ENCODE measurements at places on chromosomes 4 and X.

DNA sequence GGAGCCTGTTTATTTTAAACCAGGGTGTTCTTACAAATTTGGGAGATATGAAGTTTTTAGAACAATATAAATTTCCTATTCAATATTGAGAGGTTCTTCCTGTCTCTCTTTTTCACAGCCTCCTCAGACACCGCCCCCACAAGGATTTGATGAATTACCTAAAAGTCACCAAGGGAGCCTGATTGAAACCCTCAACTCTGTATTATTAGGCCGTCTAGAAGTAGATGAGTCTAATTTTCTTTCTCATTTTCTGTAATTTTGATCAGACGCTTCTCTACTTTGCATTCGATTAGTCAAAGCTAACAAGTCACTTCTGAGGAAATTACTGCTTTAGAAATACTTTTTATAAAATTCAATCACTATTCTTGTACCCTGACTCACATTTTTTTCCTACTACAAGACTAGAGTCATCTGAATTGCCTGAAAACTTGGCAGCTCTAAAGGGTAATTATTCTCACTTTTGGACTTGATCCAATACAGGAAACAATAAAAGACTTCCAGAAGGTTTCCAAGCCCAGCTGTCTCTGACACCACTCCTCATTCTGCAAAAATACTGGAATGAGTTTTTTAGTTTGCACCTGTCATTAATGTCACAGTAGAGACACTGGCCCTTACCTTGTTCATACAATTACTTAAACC is 111.2 kb downstream of the ELOVL6 start:
- no peak for DNase-seq

DNA sequence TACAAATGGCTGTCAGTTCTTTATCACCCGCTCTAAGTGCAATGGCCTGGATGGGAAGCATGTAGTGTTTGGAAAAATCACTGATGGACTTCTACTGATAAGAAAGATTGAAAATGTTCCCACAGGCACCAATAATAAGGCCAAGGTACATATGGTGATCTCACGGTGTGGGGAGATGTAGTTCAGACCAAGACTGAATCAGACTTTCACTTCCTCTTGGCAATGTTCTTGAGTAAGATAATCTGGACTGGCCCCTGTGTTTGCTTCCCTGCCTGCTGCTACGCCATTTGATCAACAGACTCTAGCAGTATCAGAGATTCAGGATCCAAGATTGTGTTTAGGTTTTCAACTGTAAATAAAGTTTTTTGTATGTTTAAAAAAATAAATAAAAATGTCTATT is 682.2 kb upstream of the AMOT start:
- DNase-seq, result no peak

- DNase-seq, result no peak
Measured at GRCh38 chr4:123092586-123092985, 170.2 kb upstream of the NUDT6 start.

DNA sequence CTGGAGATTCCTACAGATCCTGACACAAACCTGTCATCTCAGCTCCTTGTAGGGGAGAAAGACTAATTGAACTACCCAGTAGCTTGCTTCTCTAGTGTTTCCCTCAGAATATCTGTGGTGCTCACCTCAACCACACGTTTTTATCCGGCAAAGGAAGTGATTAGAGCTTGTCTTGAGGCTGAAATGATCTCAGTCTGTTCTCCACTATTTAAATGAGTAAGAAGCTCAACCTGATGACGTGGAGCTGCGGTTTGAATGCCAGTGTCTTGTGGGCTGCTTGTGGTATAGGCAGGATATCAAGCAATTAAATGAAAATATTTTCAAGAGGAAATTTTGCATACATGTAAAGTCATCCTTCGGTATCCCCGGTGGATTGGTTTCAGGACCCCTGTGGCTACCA is 270.2 kb downstream of the TLL1 start:
- DNase-seq, result no peak

GRCh38 chrX:153450949-153451277 is 5.1 kb upstream of the TREX2 start:
- DNase-seq, result no peak

DNA sequence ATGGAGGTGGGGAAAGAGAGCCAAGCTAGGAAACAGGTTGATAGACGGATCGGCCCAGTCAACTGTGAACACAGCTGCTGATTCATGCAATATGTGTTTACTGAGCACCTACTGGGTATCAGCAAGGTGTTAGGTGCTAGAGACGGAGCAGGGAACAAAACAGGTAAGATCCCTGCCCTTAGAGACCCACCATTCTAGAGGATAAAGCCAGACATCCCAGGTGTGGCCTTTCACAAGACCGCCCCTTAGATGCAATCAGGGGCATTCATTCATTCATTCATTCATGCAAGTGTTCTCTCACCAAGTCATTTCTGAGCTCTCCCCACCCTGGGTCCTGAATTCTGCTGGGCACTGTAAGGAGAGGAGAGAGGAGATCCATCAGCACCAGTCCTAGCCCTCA is 20.2 kb upstream of the MTM1 start:
- DNase-seq, result no peak

GRCh38 chr4:183987987-183988392 is 82.9 kb downstream of the STOX2 start:
- DNase-seq, result no peak

- DNase-seq, result no peak
Measured at GRCh38 chr4:110702326-110702725, 79.4 kb upstream of the PITX2 start.

GRCh38 chr4:119271361-119272085 is 50.4 kb downstream of the FABP2 start:
- DNase-seq, result no peak

- no peak for DNase-seq
Measured at GRCh38 chr4:71288875-71289274, 49.9 kb upstream of the SLC4A4 start.

GRCh38 chrX:32016195-32016594 is 944.4 kb upstream of the FTHL17 start:
- no peak for DNase-seq

DNA sequence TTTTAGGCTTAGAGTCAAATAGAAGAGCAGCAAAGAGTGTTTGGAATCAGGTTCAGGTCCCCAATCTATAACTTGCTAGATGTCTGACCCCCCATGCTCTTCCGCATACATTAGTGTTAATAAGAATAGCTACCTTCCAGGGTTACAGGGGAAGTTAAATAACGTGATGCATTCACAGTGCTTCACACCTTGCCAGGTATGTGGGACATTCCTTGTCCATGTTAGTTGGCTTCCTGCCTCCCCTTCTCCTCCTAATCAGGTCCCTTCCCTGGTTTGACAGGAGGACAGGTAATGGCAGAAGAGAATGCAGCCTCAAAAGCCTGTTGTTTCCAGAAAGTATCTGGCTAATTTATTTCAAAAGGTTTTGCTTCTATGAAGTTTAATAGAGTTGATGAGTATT is 248.7 kb downstream of the MID1IP1 start:
- DNase-seq, result no peak

DNA sequence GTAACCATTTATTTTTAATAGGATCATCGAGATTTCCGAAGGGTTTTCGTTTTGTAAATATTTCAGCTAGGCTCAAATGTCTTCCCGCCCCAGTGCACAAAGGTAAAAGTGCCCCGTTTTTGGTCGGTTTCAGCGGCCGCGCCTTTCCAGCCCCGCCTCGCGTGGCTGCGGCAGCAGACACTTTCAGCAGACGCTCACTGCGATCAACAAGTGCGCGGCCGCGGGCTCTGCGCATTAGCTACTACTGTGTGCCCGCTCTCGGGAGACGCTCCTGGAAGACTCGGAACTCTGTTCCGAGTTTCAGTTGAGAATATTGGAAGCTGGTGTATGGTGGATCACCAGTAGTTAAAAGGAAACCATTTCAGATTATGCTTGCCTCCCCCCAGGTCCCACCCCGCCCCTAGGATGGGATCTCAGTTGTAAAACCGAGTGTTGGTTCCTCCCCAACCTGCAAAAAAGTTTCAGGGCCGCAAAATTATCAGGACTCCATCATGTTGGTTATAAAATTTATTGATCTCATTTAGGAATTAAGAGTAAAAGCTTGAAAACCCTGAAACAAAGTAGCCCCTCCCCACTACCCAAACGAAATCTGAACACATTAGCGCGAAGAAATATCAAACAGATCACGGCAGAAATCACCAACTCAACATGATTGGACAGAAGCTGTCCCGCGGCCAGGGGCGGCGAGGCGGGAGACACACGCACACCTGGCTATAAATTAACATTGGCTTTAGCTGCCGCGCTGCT is 2.2 kb downstream of the SOX3 start:
- DNase-seq, result no peak

GRCh38 chr4:145234091-145234706 is 53.8 kb upstream of the OTUD4 start:
- peak; percentile 4 for DNase-seq

DNA sequence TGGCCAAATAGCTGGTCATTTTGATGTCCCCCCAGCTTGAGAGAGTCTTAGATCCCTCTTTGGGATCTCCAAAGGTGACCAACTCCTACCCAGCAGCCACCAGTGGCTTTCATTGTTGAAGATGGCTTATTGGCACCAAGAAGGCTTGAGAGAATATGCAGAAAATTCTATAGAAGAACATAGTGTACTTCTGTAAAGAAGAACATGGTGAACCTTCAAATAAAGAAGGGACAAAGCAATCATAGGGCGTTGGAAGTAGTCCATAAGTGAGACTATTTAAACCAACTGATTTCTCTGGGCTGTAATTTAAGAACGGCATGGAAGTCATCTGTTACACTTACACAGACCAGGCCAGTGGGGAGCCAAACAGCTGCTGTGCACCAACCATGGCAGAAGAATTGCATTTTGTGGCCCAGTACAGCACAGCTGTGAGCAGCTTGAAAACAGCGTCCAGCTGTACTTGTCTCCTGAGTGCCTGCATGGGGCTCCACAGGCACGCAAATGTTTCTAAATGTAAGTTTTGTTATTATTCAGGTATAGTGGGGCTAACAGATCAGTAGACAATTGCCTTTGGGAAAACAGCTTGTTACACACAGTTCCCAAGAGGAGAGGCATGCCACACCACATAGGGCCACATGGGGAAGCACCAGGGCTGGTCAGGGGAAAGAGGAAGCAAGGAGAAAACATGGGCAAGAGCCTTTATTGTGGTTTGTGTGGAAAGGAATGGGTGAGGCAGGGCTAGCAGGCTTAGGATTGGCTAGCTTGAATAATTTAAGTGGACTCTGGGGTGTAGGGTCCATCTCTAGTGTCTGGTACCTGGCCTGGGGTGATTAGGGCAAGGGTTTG is 125.0 kb downstream of the ARHGAP6 start:
- DNase-seq, result no peak

- no peak for DNase-seq
Measured at GRCh38 chrX:10159145-10159468, 2.3 kb downstream of the CLCN4 start.

DNA sequence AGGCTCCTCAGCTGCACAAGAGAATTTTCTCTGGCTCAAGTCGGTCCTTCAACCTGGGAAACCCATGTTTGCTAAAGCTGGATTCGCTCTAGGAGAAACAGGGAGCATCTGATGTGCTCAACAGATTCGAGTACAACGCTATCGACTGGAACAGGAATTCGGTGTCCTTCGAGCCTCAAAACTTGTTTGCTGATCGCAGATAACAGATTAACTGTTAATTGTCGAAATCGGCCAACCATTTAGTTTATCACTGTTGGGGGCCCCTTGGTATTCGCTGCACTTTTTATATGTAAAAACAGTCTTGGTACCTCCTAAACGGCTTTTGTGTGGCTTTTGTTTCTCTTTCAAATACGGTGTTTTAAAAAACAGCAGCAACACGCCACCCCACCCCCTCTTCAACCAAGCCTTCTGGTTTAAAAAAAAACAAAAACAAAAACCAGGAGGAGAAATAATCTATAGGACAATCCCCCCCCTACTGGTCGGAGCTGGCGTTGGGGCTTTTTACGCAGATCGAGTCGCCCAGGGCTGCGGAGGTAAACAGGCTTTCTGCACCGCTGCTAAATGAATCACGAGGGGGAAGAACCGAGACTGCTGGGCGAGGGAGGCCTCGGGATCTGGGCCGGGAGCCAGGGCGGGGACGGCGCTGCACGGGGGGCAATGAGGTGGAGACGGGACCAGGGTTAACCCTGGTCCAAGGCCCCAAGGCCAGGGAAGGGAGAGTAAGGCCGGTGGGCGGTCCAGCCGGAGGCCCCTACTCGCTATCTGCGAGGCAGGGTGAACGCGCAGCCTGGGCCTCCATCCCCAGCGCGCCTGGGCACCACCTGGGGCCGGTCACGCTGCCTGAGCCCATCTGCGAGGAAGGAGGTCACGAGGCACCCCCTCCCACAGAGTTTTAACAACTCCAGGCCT is 71.7 kb upstream of the BCOR start:
- DNase-seq, result peak; percentile 68

- DNase-seq, result no peak
Measured at GRCh38 chr4:67550451-67550850, 5.1 kb upstream of the CENPC start.

DNA sequence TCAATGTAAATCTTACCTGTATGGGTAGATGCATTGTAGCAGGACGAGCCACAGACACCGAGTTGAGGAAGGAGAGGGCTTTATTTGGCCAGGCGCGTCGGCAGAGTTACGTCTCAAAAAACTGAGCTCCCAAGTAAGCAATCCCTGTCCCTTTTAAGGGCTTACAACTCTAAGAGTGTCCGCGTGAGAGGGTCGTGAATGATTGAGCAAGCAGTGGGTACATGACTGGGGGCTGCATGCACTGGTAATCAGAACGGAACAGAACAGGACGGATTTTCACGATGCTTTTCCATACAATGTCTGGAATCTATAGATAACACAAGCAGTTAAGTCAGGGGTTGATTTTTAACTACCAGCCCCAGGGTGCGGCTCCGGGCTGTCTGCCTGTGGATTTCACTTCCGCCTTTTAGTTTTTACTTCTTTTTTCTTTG is 524.9 kb upstream of the HTR2C start:
- DNase-seq, result no peak

GRCh38 chrX:39156051-39156450 is 354.8 kb downstream of the MID1IP1 start:
- no peak for DNase-seq

- DNase-seq, result no peak
Measured at GRCh38 chr4:75919920-75920319, 17.7 kb upstream of the PPEF2 start.

DNA sequence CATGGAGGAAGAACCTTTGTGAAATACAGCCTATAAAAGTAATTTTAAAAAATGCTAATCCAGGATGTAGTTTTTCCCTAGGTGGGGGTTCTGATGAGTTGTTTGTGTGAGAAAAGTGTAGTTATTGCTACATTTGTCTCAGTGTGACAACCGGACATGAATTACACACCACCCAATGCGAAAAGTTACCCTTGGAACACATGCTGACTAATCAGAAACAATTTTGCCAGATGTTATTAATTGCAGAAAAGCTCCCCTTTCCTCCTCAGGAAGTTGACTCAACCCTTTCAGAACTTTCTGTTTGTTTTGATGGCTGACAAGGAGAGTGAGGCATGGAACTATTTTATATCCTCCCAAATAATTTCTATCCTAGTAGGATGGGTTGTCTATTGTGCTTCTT is 38.1 kb upstream of the EDA2R start:
- DNase-seq, result no peak

- no peak for DNase-seq
Measured at GRCh38 chr4:11183356-11183740, 245.3 kb downstream of the HS3ST1 start.
